ENCODE measurements at places on chromosomes 13 and 19.

DNA sequence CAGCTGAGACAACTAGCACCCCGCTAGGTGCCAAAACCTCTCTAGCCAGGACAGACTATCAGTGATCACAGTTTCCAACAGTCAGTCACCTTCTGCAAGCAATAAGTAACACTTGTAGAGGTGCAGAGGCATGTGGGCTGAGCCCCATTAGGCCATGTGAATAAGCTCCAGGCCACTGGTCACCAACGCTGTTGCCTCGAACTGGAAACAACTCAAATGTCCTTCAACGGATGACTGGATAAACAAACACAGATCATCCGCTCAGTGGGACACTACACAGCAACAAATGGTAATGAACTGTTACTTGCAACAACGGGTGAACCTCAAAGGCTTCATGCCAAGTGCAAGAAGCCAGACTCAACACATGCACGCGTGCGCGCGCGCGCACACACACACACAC lies 27.5 kb upstream of the TMEM160 start:
- DNase-seq, result no peak

DNA sequence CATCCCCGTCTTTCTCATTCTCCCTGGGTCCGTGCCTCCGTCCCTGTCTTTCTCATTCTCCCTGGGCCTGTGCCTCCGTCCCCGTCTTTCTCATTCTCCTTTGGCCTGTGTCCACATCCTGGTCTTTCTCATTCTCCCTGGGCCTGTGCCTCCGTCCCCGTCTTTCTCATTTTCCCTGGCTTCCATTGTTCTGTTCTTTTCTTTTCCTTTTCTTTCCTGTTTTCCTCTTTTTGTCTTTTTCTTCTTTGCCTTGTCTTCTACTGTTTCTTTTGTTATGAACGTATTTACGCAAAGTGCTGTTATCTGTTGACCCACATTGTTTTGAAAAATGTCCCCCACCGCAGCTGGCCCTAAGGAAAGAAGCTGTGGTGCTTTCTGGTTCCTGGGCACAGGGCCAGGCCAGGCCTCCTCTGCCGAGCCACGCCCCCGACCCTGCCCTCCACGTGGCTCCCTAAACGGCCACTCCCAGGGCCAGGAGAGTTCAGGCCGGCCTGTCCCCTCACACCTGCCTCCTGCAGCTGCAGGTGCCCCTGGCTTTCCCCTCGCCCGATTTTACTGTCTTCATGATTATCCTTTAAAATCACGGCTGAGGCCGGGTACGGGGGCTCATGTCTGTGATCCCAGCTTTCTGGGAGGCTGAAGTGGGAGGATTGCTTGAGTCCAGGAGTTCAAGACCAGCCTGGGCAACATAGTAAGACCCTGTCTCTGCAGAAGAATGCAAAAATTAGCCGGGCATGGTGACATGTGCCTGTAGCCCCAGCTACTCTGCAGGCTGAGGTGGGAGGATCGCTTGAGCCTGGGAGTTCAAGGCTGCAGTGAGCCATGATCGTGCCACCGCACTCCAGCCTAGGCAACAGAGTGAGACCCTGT lies 14.0 kb upstream of the TMPRSS9 start:
- DNase-seq, result no peak

DNA sequence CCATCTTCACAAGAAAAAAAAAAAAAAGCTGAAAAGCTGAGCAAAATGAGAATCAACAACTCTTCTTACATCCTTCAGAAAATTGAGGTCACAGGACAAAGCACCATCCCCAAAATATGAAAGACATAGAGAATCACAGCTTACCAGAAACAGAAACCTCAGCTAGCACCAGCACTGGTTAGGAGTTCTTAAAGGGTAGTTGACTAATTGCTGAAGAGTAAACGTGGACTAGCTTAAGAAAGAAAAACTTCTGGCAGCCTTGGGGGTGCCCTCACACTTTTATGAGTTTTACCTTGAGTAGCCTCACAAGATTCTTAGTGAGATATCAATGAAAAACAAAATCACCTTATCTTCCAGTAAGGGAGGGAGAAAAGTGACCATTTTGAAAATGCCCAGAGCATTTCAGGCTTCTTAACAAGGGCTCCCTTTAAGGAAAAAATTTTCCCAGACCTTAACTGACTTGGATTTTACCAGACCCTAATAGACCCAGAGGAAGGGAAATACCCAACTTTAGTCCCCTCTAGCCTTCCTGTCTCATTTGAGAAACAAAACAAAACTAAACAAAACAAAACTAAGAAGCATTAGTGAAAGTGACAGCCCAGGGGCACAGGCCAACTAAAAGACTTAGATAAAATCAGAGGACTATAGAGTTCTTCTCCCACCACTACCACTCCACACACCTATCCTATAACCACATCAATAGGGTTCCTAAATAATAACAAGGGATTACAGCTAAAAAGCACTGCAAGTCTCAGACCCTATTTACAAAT lies 888.6 kb downstream of the DIAPH3 start:
- no peak for DNase-seq

GRCh38 chr19:53546758-53547513 lies 9.0 kb downstream of the ZNF331 start:
- DNase-seq, result no peak

GRCh38 chr19:58274771-58275201 lies 4.0 kb upstream of the ZNF8 start:
- no peak for DNase-seq

DNA sequence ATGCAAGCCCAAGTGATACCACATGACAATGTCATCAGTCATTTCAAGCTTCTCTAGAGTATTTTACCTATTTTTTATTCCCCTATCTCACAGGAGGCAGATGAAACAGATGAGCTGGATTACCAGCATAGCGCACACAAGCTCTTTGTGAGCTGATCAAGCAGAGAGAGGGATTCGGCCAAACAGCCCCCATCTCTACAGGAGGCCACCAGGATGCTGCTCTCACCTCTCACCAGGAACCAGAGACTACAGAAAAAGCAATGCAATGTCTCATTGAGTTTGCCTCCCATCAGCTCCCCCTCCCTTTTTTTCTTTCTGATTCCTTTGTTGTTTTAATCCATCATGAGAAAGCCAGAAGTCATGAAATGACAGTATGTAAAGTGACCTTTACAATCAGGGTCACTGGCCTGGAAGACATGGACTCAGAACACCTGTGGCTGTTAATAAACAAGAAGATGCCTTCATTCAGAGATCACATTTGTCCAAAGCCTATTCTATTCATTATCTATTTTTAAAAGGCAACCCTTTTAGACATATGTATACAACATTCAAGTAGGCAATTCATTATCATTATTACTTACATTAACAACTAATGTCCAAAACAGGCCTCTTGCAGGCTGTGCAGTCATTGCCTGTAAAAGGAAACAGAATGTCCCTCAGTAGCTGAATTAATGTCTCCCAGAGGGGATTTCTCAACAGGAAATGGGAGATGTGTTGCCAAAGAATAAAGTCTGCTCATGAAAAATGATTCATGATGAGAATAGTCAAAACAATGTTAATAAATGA lies 656.6 kb downstream of the TBC1D4 start:
- no peak for DNase-seq

- DNase-seq, result no peak
These were observed 56.2 kb downstream of the ARHGAP35 start for GRCh38 chr19:46917002-46917401.

DNA sequence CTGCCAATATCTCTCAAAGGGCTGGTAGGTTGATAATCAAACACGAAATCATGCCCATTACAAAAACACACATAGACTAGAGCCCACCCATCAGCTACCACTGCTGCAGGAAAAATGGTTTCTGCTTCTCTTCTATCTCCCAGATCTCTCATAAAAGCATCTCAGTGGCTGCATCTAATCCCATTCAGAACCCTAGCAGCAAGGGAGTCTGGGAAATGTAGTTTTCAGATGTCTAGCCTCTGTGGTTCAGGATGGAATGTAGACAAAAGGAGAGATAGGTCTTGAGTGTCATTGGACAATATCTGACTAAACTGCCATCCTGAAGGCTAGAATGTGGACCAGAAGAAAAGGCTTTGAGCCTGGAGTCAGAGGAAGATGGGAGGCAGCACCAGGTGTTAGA lies 32.1 kb downstream of the RDH8 start:
- DNase-seq, result no peak

- DNase-seq, result no peak
These were observed 1.3 kb downstream of the ZNF780A start for GRCh38 chr19:40089462-40089861.

DNA sequence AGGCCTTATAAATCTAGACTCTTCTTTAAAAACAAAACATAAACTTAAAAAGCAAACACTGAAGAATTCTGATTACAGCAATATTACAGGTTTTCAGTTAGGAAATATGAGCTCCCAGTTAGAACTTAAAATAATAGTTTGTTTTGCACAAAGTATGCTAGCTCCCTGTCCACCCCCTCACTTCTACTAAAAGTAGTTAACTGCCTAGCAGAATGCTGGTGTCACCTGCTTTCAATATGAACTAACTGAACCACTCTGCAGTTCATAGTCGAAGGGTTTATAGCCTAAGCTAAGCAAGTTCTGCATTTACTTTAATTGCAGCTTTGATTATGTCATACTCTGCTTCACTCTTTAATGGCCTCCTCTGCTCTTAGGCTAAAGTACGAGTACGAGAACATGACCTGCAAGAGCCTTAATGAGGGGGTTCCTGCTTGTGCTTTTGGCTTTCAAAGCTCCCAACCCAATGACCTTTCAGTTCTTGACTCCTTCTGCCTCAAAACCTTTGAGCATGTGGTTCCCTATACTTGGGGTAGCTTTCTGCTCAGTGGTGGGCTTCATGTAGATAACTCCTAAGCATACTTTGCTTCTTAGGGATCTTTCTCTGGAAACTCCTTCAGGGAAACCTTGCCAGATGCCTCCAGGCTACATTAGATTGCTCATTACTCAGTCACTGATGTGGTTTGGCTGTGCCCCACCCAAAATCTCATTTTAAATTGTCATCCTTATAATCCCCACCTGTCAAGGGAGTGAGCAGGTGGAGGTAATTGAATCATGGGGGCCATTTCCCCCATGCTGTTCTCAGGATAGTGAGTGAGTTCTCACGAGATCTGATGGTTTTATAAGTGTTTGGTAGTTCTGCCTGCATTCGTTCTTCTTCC lies 278.9 kb upstream of the ARGLU1 start:
- DNase-seq, result no peak

DNA sequence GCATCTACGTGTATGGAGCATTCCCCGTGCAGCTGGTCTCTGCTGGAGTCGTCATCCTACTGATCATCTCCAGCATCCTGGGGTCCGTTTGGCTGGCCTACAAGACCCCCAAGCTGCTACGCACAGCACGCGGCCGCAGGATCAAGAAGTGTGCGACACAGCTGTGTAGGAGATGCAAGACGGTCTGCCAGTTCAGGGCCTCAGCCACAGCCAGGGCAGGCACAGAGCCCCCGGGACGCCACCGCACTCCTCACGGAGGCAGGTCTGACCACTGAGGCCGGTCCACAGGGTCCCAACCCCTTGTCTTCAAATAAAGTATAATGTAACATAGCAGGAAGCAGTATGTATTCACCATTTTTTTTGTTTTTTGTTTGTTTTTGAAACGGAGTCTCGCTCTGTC lies 6.1 kb downstream of the PRR22 start:
- no peak for DNase-seq

DNA sequence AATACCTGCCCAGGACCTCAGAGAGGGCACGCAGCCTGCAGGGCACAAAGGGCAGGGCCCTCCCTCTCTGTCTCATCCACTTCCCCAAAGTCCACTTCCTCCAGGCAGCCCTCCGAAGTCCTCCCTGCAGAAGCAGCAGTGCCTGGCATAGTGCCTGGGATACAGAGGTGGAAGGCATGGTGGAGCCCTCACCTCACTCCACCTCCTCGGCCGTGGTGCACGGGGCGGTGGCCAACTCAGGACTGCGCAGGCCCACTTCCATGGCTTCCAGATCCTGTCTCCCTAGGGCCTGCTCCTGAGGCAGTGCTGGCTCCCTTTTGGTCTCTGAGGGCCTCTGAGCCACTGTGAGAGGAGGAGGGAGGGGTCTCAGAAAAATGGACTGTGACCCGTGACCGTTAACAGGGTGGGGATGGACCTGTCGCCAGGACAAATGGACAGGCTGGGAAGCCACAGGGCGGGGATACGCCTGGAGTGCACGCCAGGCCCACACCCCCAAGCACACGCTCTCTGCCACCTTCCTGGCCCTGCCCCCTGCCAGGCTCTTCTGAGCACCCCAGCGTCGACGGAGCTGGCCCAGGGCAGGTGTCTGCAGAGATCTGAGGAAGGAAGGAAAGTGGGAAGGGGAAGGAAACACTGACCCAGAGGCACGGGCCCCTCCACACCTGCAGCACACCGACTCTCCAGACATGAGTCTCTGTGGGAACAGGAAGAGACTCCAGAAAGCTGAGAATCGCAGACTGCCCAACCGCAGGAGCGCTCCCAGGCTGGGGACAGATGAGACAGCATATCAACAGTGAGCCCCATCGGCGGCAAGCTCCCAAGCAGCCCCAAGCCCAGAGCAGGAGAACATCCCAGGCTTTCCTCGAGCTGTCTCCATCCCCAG lies 8.4 kb downstream of the REXO1 start:
- DNase-seq, result no peak
